Left renal cortex interstitium (tissue), 4 donors: ENCODE measurements at places on chromosomes 2 and 18.

- DNase-seq = no peak
Observed at GRCh38 chr2:3222636-3223035, 155.0 kb downstream of the EIPR1 start.

DNA sequence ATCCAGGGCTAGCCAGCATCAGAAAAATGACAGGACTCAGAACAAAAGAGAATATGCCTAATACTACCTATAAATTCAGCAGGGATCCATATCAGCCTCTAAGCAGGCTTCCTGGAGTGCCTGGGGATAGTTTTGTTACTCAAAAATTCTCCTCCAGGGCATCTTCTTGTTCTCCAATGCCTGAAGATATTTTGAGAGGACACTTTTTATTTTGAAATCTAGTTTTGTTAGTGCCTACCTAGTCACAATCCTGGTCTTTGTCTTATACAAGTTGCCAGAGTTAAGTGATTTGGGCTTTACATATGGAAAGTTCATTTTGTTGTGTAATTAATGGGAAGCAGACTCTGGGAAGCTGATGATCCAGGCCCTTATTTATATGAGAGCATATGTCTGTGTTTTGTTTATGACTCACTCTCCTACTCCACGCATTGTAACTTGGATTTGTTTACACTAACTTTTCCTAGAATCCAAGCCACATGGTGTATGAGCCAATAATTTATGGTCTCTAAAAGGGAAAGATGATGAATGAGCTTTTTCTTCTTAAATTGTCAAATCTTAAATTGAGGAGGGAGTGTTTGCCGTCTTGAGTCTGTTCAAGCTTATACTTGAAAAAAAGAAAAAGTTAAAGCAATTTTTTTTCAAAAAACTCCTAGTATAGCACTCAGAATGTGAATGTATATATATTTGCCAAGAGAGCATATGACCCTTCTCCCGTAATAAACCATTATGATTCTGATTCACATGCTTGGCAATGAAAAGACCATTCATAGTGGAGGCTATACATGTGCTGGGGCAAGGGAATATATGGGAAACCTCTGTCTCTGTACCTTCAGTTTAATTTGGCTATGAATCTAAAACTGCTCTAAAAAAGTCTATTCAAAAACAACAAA lies 370.3 kb downstream of the SETBP1 start:
- DNase-seq = peak; percentile 51

DNA sequence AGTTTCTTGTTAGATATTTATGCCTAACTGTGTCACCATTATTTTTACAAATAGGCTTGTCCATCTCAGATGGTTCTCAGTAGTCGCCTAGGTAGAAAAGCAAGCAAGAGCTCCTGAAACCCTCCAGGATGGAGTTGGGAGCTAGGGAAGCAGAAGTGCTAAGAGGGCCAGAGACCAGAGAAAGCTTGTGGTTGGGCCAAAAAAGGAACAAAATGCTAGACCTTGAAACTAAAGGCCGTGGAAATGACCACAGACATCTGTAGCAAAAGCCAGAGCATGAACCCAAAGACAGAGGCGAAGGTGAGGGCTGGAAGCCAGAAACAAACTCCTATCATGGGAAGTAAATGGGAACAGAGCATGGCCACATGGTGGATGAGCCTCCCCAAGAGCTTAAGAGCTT lies 29.9 kb upstream of the RMDN2 start:
- no peak for DNase-seq

GRCh38 chr18:77052297-77052982 lies 80.1 kb downstream of the MBP start:
- no peak for DNase-seq

GRCh38 chr18:26875040-26875654 lies 9.6 kb upstream of the AQP4 start:
- no peak for DNase-seq

GRCh38 chr2:25323042-25323514 lies 18.6 kb downstream of the DNMT3A start:
- DNase-seq = no peak

- no peak for DNase-seq
Observed at GRCh38 chr2:184729581-184729980, 131.3 kb downstream of the ZNF804A start.

- no peak for DNase-seq
Observed at GRCh38 chr2:139514951-139515350, 734.8 kb upstream of the NXPH2 start.

DNA sequence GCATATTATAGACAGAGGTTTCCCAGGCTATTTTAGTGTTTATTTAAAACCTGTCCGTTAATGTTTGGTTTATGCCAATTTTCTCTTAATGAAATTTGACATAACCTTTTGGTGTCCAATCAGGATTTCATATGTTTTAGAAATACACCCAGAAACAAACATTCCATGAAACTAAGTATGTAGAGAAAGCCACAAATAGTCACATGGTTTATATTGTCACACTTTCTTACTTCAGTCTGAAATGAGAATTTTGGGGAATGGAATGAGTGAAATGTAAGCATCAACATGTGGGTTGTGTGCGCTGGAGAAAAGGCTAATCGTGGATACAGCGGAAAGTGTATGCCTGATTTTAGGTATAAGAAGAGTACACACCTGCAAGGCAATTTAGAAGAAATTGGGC lies 277.0 kb upstream of the RAB12 start:
- no peak for DNase-seq

GRCh38 chr18:36843784-36844183 lies 14.9 kb downstream of the KIAA1328 start:
- DNase-seq = no peak

GRCh38 chr18:46152436-46152807 lies 48.2 kb downstream of the HAUS1 start:
- DNase-seq = peak; percentile 5
